ENCODE measurements at places on chromosomes 2 and 18. TPM values are rescaled to one million over a fixed set of nuclear protein-coding genes. Genes with fewer than 3 reads are reported as not detected.

The UGT1A7 gene
- not detected for total RNA-seq

The CACNB4 gene
- total RNA-seq, result 5.6 TPM

The SKOR2 gene
- 0.81 TPM for total RNA-seq

The KIAA2012 gene
- total RNA-seq, result 1.3 TPM

The ST8SIA5 gene
- 1.9 TPM for total RNA-seq

The AP1S3 gene
- 7.8 TPM for total RNA-seq

The YES1 gene
- total RNA-seq, result 38.8 TPM

The ZDBF2 gene
- total RNA-seq, result 28.3 TPM

The CAD gene
- 51.6 TPM for total RNA-seq

The PPP1R7 gene
- 50.7 TPM for total RNA-seq

The SLC9A4 gene
- total RNA-seq, result 3.1 TPM

The SULT1C3 gene
- not detected for total RNA-seq

GRCh38 chr2:119439574-119440500 lies 8.2 kb downstream of the TMEM37 start:
- no peak for DNase-seq

GRCh38 chr2:101197814-101198213 lies 46.6 kb upstream of the TBC1D8 start:
- no peak for DNase-seq

DNA sequence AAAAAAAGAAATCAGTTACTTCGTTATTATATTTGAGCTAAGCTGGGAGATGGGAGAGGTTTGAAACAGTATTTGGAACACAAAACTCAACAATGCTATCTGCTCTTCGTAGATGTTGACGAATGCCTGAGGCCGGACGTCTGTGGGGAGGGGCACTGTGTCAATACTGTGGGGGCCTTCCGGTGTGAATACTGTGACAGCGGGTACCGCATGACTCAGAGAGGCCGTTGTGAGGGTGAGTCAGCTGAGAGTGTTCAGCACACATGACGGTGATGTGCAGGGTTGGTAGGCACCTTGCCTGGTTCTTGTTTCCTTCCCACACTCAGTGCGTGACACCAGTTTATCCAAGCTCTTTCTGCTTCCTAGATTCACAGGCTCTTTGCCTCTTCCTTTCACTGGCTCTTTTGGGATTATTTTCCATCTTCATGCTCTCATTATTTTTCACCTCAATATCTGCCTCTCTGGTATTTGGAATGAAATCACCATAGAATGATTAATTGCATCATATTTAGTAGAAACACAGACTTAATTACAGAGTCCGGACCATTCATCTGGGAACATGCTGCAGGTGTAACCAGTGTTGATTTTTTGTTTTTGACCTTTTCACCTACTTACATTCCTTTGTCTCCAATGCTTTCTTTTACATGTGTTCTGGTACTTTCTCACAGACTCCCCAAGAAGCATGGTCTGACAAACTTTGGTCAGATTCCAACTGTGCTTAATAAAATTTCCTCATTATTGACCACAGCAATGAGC lies 200.6 kb upstream of the RASGRP3 start:
- DNase-seq, result no peak

DNA sequence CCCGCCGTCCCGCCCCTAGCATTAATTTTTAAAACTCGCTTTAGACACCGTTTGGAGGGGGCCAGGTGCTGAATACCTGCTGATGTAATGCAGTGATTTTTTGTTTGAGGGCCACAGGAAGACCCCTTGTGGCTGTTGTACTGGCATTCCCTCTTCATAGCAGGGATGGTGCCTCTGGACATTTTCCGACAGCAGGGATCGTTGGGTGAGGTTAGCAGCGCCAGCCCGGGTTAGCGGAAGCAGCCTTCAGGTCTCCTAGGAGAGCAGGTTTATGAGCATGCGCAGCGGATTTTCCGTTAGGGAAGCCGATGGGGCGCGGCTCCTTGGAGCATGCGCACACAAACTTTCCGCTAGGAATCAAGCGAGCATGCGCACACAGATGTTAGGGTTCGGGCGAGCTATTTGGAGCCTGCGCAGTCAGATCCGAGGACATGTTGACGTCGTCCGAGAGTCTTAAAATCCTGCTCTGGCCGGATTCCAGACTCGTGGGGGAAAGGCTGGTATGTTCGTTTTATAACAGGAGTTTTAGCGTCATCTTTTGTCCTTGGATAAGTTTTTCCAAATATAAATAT lies 17.2 kb upstream of the C2orf74 start:
- DNase-seq, result peak; percentile 96

- no peak for DNase-seq
Measured at GRCh38 chr2:197558393-197558792, 42.5 kb downstream of the MOB4 start.

GRCh38 chr18:59075923-59076322 lies 63.8 kb upstream of the SEC11C start:
- DNase-seq, result no peak

- DNase-seq, result no peak
Measured at GRCh38 chr2:168567836-168568235, 111.8 kb downstream of the CERS6 start.

GRCh38 chr2:229456091-229456490 lies 185.0 kb upstream of the PID1 start:
- no peak for DNase-seq

DNA sequence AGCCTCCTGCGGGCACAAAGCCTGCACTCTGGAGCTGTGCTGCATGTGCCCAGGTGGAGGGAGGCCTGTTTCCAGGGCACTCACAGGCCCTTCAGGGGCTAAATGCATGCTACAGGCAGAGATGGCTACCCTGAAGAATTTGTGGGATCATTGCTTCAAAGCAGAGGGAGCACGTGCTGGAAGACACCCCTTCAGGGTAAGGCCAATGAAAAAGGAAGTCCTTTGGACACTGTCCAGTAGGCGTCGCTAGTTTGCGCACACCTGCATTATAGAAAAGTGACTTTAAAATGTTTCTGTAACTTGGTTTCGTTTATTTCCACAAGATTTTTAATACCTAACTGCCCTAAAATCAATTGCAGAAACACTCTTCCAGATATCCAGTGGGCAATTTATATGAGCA lies 325.3 kb downstream of the ZNF516 start:
- DNase-seq, result no peak

- DNase-seq, result no peak
Measured at GRCh38 chr18:79533146-79533545, 137.4 kb downstream of the NFATC1 start.

DNA sequence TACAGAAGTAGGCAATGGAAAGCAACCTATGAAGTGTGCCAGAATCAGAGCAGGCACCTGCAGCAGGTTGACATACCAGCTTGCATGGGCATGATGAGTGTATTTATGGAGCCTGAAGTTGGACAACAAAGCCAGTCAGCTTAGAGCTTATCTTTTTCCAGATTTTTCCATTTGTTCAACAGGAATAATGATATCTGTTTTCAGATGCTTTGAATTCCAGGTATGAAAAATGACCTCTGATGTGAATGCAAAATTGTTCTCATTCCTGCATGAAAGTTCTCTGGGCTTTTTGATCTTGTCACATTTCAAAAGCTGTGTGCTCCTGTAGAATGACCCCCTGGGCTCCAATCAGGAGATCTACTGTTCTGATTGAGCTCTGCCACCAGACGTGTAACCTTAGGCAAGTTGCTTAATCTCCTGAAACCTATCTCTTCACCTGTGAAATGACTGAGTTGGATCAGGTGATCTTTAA lies 38.2 kb upstream of the VIT start:
- DNase-seq, result no peak

GRCh38 chr2:8281234-8281633 lies 400.6 kb upstream of the ID2 start:
- no peak for DNase-seq

GRCh38 chr2:12675352-12675795 lies 41.4 kb upstream of the TRIB2 start:
- DNase-seq, result peak; percentile 22

DNA sequence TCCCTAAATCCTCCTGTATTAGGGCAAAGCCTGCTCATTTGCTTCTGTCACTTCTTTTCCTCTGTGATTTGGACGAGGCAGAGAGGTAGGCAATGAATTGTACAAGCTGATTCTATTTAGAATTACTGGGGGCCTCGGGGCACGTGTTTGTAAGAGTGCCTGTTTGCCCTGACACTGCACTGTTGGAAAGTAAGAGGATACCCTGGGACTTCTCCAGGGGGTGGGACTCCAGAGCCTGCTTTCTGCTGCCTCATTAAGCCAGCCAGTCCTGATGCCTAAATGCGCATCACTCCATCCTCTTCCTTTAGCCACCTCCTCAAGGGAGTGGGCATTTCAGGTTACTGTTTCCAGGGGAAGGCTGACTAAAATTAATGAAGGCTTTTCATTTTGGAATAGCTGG lies 134.3 kb downstream of the TDRD15 start:
- no peak for DNase-seq

- no peak for DNase-seq
Measured at GRCh38 chr2:206708286-206708685, 9.9 kb downstream of the DYTN start.

DNA sequence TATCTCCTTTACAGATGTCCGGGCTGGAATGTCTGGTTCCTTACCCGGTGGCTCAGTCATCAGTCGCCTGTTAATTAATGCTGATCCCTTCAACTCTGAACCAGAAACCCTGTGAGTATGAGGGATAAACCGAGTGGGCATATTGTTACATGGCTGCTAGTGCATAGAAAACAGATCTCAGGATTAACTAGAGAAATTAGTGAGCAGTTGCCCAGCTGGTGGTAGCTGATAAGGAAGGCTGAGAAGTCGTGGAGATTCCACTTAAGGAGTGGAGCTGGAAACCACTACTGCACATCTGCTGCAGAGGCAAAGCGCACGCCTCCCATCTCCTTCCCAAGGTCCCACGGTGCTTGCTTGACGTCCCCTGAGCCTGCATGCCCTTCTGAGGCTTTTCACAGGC lies 97.7 kb downstream of the DGKD start:
- DNase-seq, result no peak

DNA sequence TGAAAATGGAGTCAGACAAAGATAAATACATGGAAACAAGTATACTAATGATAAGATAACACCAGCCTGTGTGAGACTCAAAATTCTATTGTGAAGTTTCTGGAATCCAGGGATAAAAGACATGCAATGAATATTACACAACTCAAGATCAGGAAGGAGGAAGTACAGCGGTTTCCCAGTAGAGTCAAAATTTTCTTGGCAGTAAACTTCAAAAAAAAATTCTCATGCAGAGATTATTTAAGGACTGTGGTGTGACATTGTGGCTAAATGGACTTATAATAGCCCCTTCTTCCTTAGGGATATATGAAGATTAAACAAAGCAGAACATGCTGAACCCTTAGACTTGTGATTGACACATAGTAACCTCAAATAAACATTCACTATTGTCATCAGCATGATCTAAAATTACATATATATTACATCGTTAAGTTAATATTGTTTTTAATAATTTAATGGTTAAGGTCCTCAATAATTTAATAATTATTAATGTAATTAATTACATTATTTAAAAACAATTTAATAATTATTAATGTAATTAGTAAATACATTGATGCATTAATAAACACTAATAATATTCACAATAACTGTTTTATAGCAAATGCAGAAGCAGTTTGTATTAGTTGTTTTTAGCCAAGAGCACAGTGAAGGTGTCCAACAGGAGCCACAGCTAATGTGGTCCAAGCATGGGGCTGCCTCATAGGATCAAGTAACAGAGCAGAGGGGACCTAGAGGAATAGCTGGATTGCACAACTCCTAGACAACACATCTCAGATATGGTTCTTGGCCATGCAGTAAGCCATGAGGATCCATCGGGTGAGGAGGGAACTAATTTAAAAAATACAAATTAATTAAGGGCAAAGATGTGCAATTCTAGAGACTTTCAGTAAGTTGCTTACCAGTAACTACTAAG lies 77.3 kb downstream of the POLE4 start:
- DNase-seq, result no peak

DNA sequence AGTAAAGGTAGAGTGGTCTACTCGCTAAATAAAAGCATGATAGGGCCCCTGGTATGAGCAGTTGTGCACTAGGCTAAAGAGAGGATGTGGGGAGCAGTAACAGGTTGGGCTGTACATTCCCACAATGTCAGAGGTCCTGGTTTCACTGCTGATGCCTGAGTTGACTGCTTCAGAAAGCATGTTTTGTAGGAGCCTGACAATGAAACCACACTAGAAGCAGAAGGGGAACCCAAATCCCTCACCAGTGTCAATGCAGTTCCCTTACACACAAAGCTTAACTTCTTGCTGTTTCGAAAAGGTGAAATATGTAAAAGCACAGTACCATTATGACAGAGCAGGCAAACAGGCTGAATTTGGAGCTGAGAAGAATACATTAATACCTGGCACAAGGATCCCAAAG lies 291.7 kb upstream of the KYNU start:
- no peak for DNase-seq

DNA sequence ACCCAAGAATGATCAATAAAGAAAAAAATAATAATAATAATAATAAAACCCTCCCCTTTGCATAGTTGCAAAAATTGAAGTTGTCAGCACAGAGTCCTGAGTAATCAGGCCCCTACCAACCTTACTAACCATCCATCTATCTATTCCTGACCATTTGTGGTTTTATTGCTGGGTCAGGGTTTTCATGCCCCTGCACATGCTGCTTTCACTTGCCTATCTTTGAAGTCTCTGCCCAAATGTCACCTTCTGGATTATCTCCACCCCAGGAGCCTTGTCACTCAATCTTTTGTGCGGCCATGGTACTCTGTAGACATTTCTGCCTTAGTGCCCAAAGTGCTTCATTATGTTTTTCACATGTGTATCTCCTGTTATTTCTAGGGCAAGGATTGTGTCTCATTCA lies 35.1 kb downstream of the SLC30A6 start:
- DNase-seq, result no peak

- DNase-seq, result no peak
Measured at GRCh38 chr2:47334356-47335136, 68.4 kb upstream of the MSH2 start.

- no peak for DNase-seq
Measured at GRCh38 chr2:216527600-216527999, 29.0 kb downstream of the RPL37A start.

DNA sequence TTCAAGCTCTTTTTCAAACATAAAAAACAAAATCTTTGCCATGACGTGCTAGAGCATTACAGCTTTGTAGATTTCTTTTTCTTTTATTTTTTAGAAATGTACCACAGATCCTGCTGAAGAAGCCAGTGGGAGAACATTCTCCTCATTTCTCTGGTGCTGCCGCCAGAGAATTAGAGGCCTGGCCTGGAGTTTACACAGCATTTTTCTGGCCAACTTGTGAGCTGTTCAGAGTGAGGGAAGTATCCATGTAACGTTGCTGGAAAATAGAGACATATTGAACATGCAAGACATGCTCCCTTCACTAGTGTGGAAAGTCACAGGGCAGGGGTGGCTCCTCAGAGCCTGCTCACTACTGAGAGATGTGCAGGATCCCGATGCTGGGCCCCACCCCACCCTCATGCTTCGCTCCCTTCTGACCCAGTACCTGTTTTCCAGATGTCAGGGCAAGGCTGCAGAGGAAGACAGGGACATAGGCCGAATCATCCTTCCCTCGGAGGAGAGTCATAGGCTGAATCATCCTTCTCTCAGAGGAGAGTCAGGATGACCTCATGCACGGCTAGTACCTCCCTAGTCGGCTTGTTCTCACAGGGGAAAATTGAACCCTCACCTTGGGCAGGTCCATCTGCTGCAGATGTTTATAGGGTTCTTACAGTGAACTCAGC lies 298.5 kb downstream of the INSIG2 start:
- DNase-seq, result no peak

- DNase-seq, result no peak
Measured at GRCh38 chr18:13893418-13893760, 21.9 kb downstream of the MC2R start.

All from type B pancreatic cell (in vitro differentiated cells).